ENCODE measurements at places on chromosomes 11 and 22. TPM values are rescaled to one million over a fixed set of nuclear protein-coding genes. Genes with fewer than 3 reads are reported as not detected.
A peak's percentile ranks its signal among the peaks of the same experiment; 100 is the strongest.

DNA sequence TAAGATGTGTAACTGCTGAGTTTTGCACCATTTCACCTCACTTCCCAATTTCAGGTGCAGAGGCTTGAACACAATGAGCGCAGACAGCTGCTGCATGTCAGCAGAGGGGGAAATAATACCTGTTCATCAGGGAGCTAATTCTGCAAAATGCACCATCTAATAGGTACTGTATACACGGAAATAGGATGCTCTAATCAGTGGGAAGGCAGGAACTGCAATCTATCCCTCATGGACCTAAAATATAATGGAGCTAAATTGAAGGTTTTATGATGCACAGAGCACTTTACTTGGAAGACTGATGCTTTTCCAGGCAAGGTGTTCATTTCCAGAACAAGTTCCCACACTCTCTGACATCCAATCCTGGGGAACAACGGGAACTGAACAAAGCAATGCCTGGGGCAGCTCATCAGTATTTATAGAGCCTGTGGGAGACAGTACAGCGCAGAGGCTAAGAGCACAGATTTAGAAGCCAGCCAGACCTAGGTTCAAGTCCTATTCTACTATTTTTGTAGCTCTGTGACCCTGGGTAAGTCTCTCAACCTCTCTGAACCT, 78.5 kb downstream of the TENM4 start:
- no peak for DNase-seq

- DNase-seq: peak; percentile 78
Observed at GRCh38 chr11:36376888-36377758, 81.0 kb downstream of the PRR5L start.

DNA sequence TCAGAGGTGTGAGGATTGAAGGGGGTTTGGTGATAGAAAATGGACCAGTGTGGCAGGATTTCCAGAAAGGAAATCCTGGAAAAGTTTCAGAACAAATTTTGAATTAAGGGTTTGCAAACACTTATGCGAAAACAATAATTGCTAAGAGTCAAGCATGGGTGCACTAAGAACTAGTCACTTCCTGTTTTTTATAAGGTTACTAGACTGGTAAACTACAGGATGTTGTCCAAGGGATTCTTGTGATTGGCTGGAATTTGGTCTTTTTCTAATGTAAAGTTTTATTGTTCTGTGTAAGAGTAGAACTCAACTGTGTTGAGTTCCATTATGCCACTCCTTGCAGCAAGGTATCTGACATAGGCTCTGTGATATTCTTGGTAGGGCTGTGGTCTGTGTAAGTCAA, 54.1 kb downstream of the LIF start:
- DNase-seq: no peak

- no peak for DNase-seq
Observed at GRCh38 chr11:95923439-95923727, 524 bp downstream of the MTMR2 start.

GRCh38 chr11:96126917-96127595, 203.1 kb upstream of the MTMR2 start:
- DNase-seq: no peak

- DNase-seq: no peak
Observed at GRCh38 chr22:31629741-31630184, 32.3 kb downstream of the PISD start.

GRCh38 chr22:49203859-49204598, 623.6 kb downstream of the BRD1 start:
- DNase-seq: no peak

DNA sequence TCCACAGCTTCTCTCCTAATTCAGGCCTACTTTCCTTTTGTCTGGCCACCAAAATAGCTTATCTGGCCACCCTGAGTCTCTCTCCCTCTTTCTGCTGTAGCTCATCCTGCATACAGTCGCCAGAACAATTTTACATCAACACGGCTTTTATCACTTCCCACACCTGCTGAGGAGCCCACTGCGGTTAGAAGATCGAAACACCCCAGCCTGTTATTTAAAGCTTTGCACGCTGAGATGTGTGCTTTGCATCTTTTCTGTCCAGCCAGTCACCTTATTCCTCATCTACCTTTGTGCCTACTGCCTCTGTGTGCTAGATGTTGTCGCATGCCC, 96.0 kb downstream of the COMMD9 start:
- no peak for DNase-seq

- DNase-seq: no peak
Observed at GRCh38 chr11:36361901-36362391, 65.9 kb downstream of the PRR5L start.

DNA sequence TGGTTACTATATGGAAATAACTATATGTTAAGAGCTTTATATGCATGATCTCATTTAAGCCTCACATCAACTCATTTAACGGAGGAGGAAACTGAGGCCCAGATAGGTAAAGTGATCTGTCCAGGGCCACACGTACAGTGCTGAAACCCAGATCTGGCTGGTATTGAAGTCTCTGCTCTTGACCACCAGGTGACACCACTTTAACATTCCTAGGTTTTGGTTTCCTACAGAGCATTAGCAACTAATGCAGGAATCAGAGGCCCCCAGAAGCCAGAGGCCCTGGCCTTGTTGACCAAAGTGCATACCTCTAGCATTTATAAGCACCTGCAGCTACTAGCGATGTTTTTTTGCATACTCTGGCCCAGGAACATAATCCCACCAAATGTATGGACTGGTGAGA, 12.9 kb upstream of the LIMK2 start:
- no peak for DNase-seq

DNA sequence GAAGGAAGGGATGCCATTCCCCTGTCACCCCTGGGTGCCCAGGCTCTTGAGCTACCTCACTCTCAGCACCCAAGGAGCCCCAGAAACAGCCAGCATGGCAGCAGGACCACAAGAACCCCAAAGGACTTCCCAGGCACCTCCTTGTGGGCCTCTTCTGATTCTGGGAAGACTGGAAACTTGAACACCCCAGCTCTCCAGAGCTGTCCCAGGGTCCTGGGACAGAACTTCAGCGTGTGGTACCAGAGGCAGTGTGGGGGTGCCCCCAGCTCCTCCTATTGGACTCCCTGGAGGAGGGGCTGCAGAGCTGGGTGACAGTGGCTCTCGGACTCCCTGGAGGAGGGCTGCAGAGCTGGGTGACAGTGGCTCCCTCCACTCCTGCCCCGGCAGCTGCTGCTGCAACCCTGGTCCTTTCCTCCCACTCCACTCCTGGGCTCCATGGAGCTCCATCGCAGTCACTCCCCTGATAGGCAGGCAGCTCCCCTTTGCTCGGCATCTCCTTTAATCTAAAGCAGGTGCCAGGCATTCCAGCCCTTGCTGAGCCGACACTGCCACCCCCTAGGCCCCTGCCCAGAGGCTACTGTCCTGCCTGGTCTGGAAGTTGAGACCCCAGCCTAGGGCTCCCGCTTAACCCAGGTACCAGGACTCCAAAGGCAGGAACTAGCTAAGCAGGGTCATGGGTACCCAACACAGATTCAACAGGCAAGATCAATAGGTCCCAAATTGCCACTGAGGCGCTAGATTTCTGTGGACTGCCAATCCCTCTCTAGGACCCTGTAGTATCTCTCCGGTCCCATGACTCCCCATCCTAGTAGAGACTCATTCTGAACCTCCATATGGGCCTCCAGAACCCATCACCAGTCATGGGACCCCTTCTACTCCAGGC, 2.7 kb downstream of the BCL9L start:
- DNase-seq: no peak

GRCh38 chr11:70064008-70064725, 13.9 kb upstream of the ANO1 start:
- no peak for DNase-seq

- DNase-seq: no peak
Observed at GRCh38 chr11:36702330-36703054, 104.5 kb upstream of the RAG2 start.

Gene MS4A3
- polyA plus RNA-seq: 0.03 TPM

DNA sequence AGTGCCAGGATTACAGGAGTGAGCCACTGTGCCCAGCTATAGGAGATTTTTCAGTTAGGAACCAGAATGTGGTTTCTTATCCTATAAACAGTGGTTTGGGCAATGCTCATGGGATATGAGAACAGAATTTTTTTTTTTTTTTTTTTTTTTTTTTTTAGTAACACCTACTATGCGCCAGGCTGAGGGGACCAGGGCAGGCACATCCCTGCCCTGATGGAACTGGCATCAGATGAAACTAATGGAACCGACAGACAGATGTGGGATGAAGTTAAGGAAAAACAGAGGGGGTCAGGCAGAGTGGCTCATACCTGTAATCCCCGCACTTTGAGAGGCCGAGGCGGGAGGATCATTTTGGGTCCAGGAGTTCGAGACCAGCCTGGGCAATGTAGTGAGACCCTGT, 4.9 kb downstream of the SEC14L4 start:
- no peak for DNase-seq

- no peak for DNase-seq
Observed at GRCh38 chr11:17001806-17002205, 12.4 kb downstream of the PLEKHA7 start.

Gene CNTN5
- polyA plus RNA-seq: not detected

Gene NTM
- 0.07 TPM for polyA plus RNA-seq

GRCh38 chr22:44363013-44363979, 50.5 kb upstream of the SHISAL1 start:
- DNase-seq: peak; percentile 91

Gene OR6T1
- polyA plus RNA-seq: not detected

- DNase-seq: no peak
Observed at GRCh38 chr11:25859776-25860175, 472.2 kb upstream of the ANO3 start.

- no peak for DNase-seq
Observed at GRCh38 chr11:118896921-118897591, 13.4 kb downstream of the CXCR5 start.

DNA sequence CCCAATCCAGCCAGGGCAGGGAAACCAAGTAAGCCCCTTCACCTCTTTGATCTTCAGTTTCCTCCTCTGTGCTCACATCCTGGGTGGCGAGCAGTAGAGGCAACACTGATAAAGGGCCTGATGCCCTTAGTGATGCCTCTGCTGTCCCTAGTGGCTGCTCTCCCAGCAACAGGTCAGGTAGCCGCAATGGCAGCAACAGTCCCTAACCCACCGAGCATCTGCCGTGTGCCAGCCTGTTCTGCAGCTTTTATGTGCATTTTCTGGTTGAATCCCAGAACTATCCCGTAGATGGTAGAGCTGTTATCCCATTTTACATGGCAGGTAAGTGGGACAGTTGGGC, 5.2 kb downstream of the SCYL1 start:
- no peak for DNase-seq

- no peak for DNase-seq
Observed at GRCh38 chr11:120717042-120717441, 205.5 kb downstream of the GRIK4 start.

Gene ACTN3
- polyA plus RNA-seq: 15.1 TPM

DNA sequence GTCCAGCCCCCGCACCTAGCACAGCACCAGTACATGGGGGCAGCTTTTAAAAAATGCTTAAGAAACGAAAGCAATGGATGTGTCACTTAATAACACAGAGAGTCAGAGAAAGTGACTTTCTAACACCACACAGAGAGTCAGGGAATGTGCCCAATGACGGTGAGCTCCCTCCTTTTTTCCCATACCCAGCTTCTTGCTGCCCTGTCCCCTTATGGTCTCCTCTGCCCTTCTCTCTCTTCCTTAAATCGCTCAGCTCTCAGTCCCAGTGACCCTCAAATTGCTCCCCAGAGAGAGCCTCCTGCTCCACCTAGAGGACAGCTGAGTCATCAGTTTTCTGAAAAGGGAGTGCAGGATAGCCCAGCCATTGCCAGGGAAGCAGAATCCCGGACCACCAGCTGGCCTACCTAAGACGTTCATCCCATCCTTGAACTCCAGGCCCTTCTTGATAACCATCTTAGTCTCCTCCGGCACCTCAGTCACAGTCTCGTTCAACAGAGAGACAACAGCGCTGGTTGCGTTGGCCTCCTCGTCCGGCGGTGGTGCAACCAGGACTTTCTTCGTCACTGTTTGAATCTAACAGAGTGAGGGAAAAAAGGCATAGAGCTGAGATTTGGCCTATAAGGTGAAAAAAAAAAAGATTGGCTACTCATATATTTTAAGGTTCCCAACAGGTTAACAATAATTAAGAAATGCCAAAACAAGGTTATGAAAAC, 113.5 kb downstream of the SLC1A2 start:
- DNase-seq: no peak

Gene ANKK1
- polyA plus RNA-seq: not detected

Gene CNIH2
- not detected for polyA plus RNA-seq

DNA sequence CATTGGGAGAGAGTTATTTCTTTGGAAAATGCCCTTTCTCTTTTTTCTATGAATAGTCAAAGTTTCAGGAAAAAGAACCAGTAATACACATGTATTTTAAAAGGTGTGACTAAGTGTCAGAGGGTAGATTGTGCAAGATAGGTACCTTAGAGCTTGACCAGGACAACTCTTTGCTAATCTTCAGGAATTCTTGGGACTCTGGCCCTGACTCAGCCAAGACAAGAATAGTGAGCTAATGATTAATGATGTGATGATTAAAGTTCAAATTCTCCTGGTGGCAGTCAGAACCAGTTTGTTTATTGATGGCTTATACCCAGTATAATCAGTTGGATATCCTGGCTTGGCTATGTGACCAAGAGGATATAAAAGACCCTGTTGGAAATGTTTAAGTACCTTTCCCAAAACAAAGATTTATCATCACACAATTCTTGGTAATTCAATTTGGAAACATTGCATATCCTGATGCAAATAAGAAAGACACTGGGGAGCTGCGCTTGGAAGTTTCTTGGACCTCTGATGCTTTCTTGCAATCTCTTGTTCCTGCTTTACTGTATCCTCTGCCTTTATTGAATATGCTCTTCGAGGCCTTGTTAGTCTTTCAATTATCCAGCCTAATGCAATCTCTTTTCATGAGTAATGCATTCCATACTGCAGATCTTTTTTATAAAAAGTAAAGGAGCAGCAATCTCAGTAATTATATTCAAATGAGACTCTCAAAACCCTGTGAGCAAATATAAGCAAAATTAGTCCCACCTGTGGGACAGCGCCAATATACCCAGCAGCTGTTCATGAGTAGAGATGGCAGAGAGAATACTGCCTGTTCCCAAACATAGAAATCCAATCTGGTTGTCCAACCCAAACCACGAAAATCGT, 48.0 kb upstream of the CEP126 start:
- no peak for DNase-seq

Gene GGTLC3
- not detected for polyA plus RNA-seq
